Keratinocyte (primary cell): ENCODE measurements at places on chromosomes 5 and 9. TPM values are rescaled to one million over a fixed set of nuclear protein-coding genes. Genes with fewer than 3 reads are reported as not detected.

SLF1 gene
- 2.9 to 7.0 TPM (median 3.5 TPM) in 3 replicates for polyA plus RNA-seq

SIMC1 gene
- polyA plus RNA-seq: 3.6 to 11.4 TPM (median 5.2 TPM) in 3 replicates

SNCB gene
- 0.21 to 1.00 TPM (median 0.69 TPM) in 3 replicates for polyA plus RNA-seq

SNAPC4 gene
- 3.6 to 4.5 TPM (median 3.6 TPM) in 3 replicates for polyA plus RNA-seq

TXNDC8 gene
- not detected in 3 replicates for polyA plus RNA-seq

DNA sequence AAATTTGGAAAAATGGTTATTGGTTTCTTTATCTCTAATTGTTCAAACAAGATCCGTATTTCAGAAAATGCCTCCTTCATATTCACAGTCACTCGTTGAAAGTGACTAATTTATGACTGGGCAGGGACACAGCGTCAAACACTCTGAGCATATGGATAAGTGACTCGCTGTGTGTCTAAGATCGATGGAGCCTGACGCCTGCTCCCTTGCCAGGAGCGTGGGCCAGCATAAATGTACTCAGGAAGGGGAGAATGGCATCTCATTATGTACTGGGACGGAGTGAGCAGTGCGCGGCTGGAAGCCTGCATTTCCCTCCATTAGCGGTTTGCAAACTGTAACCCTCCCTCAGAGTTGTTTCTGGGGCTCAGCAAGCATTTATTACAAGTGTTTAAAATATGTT is 79.8 kb upstream of the CAST start:
- no peaks in the 10 kb centered on the region for H3K27me3 ChIP-seq
- H3K27ac ChIP-seq: no peak overlapping the region
- no peak overlapping the region for H3K4me3 ChIP-seq
- DNase-seq: no peak
- H3K4me1 ChIP-seq: no peaks in the 10 kb centered on the region

DNA sequence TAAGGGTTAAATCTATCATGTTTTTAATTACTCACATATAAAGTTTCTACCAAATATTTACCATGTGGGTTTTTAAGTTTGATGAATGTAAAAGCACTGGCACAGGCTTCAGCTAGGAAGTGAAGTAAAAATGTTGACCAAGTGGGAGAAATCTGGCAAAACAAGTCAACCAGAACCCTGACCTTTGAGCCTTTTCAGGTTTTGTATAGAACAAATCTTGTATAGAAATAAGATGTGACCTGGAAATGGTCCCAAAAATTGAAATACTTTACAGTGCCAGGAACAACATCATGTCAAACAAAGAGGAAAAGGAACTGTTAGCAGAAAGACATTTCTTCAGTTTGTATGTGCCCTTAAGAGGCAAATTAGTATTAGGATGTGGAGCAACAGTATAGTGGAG is 137.6 kb downstream of the CCDC192 start:
- DNase-seq: no peak
- H3K4me3 ChIP-seq: no peak overlapping the region
- no peaks in the 10 kb centered on the region for H3K27me3 ChIP-seq
- no peaks in the 10 kb centered on the region for H3K36me3 ChIP-seq
- H3K4me1 ChIP-seq: no peaks in the 10 kb centered on the region

GRCh38 chr9:86557063-86557766 is 203.0 kb upstream of the TUT7 start:
- no peak overlapping the region for H3K4me3 ChIP-seq
- H3K27ac ChIP-seq: peak overlapping the region; percentile 62
- no peaks in the 10 kb centered on the region for H3K36me3 ChIP-seq
- H3K4me1 ChIP-seq: peaks cover 15% of the 10 kb centered on the region
- DNase-seq: peak; percentile 92
- no peaks in the 10 kb centered on the region for H3K27me3 ChIP-seq

GRCh38 chr5:13735691-13736090 is 208.8 kb downstream of the DNAH5 start:
- H3K4me3 ChIP-seq: no peak overlapping the region
- no peaks in the 10 kb centered on the region for H3K36me3 ChIP-seq
- H3K27ac ChIP-seq: no peak overlapping the region
- H3K27me3 ChIP-seq: no peaks in the 10 kb centered on the region
- no peak for DNase-seq
- no peaks in the 10 kb centered on the region for H3K4me1 ChIP-seq

GRCh38 chr9:89634995-89635742 is 30.4 kb downstream of the GADD45G start:
- peaks cover 15% of the 10 kb centered on the region for H3K27me3 ChIP-seq
- H3K4me1 ChIP-seq: peaks cover 16% of the 10 kb centered on the region
- H3K36me3 ChIP-seq: no peaks in the 10 kb centered on the region
- no peak for DNase-seq
- H3K27ac ChIP-seq: no peak overlapping the region

GRCh38 chr9:130359819-130360218 is 84.9 kb upstream of the ASS1 start:
- no peaks in the 10 kb centered on the region for H3K36me3 ChIP-seq
- H3K27me3 ChIP-seq: no peaks in the 10 kb centered on the region
- no peak overlapping the region for H3K27ac ChIP-seq
- DNase-seq: no peak
